Trophoblast cell (in vitro differentiated cells and primary cell): ENCODE measurements at places on chromosomes 7 and 10.

DNA sequence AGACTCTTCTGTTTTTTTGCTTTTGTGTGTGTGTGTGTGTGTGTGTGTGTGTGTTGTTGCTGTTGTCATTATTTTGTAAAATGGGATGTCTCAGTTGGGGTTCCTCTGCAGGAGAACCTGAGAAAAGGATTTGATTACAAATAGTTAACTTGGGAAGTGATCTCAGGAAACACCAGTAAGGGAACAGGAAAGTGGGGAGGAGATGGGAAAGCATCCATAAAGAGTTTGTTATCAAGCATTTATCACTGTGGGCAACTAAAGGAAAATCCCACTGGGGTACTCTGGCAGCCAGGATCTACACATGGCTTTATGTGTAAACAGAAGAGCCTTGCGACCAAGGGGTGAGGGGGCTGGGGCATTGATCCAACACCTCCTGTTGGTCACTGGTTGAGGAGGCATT is 485.4 kb downstream of the KCNMA1 start:
- no peak for DNase-seq

DNA sequence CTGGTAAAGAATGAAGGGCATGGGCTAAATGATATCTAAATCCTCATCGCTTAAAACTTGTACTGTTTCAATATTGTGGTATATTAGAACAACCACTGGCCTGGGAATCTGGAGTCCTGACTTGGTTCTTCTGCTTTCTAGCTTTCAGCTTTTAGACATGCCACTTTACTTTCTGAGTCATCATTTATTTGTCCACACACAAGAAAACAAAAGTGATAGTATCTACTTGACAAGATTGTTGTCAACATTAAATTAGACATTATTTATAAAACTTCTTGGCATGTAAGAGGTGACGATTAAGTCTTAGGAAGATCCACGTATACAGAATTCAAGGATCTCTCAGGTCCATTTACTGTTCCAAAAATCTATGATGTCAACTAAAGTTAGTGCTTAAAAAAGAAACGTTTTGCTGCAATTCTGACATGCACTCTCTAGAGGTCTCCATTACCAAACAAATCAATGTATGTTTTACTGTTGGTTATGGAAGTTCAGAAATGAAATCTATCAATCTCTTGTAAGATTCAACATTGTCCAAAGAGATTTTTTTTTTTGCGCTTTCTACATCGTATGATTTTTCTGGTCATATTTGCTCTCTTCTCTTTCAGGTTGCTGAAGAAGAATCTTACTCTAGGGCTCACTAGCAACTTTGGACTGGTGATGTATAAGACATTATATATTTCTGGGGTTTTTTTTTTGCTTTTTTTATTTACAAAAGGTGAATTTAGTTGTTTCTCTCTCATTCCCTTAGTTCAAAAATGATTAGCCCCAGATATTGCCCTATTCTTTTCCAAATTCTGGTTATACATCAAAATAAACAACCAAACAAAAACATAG is 53.6 kb upstream of the DYNC1I1 start:
- no peak for DNase-seq

GRCh38 chr10:109929501-109930219 is 6.3 kb upstream of the XPNPEP1 start:
- no peak for DNase-seq

DNA sequence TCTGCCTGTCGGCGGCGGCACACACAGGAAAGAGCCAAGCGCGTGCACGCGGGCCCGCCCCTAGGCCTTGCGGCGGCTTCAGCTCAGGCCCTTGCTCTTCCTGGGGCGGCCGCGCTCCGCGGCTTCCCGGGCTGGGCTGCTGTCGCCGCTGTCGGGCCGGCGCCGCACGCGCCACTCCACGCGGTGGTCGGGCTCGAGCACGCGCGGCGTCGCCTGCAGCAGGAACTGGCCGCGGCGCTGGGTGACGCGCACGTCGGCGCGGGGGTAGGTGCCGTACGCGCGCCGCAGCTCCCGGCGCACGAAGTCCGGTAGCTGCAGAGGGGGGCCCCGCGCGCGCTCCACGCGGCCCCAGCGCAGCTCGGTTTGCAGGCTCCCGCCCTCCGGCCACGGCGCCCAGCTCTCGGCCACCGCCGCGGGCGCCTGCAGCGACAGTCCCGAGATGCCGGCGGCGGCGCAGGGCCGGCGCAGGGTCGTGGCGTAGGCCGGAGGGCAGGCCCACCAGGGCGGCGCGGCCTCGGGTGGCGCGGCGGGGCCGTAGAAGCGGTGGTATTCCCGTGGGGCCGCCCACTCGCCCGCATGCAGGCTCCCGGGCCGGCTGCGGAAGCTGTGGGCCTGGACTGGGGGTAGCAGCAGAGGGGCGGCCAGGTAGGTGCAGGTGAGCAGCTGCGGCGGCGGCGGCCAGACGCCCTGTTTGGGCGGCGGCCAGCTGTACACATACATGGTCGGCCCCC is 804 bp downstream of the C10orf95 start:
- DNase-seq: peak; percentile 88
